ENCODE measurements at places on chromosomes 1 and 21.

DNA sequence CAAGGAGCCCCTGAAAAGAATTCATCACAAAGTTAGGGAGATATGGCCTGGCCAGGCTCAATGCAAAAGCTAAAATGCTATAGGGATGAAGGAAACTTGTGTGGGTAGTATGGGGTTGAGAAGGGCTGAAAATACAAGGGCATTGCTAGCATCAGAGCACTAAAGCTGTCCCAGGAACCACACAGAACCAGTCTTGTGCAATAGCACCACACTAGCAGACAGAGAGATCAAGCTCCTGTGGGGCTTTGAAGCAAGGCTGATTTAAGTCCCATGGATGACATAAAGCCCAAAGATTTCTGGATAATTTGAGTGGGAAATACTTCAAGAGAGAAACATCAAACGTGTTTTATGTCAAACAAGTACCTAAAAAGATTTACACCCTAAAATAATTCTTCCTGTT is 97.1 kb downstream of the VAV3 start:
- no peak for DNase-seq

- DNase-seq, result no peak
Observed at GRCh38 chr1:90957497-90957896, 64.3 kb downstream of the ZNF644 start.

GRCh38 chr1:209057901-209058300 is 525.6 kb upstream of the CAMK1G start:
- DNase-seq, result no peak

DNA sequence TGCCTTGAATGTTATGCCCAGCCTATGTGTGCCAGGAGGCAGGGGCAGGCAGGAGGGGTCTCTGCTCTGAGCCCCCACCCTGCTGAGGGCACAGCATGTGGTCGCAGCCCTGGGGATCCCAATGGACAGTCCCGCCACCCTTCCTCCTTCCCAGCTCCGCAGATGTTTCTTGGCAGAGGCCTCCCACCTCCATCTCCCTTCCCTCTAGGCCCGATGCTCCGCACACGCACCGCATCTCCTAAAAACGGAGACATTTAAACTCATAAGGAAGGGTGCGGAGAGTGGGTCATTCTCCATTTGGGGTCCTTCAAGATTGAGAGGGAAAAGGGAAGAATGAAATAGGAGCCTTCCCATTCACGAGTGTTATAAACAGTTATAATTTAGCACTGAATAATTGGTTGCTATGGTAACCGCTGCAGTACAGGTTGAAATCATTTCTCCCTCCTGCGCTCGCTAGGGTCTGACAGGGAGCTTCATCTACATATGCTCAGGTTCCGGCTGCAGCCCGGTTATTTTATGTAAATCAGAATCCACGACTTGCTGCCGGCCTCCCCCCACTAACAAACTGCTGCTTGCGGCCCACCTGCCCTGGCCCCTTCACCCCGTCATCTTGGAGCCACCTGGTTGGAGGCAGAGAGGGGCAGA is 16.0 kb downstream of the CHD5 start:
- DNase-seq, result no peak

GRCh38 chr1:219806020-219806419 is 122.3 kb downstream of the SLC30A10 start:
- DNase-seq, result no peak

GRCh38 chr1:242187816-242188215 is 188.9 kb upstream of the MAP1LC3C start:
- no peak for DNase-seq
